Stimulated activated CD8-positive, alpha-beta memory T cell treated with anti-CD3 and anti-CD28 coated beads, Interleukin-15, amount 100 ng/mL, for 1 hour (primary cell): ENCODE measurements at places on chromosomes 5 and 9.

DNA sequence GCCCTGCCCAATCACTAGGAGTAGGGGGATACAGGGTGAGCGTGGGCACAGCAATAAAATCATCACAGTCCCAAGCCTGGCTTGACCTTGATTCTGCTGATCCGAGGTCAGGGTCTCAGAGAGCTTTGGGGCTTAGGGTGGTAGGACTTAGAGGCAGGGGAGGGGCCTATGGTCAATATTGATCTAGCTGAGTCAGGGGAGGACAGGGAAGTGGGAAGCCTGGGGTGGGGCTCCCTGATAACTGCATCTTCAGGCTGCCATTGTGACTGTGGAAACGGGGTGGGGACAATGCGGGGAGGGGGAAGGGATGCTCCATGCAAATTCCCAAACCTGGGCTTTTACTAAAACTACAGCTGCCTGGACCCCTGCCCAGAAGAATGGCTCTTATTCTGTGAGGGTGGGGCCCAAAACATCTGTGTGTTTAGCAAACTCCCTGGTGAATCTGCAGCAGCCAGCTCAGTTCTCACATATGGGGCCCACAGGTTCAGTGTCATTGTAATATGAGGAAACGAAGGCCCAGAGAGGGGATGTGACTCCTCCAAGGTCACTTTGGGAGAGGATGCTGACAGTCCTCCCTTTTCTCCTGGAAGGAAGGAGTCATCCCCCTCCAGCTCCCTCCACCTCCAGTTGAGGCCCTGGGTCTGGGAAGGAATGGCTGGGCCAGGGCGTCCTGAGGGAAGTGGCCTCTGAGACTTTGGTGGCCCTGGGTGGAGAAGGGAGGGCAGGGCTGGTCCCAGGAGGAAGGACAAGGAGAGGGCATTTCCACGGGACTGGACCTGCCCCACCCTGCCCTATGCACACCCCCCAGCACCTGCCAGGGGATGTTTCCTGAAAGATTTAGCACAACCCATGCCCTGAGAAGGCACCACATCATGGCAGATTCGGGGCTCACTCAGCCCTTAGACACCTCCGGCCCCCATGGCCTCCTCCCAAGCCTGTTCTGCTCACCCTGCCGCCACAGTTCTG is 26.4 kb downstream of the SLC6A7 start:
- no peak for DNase-seq

DNA sequence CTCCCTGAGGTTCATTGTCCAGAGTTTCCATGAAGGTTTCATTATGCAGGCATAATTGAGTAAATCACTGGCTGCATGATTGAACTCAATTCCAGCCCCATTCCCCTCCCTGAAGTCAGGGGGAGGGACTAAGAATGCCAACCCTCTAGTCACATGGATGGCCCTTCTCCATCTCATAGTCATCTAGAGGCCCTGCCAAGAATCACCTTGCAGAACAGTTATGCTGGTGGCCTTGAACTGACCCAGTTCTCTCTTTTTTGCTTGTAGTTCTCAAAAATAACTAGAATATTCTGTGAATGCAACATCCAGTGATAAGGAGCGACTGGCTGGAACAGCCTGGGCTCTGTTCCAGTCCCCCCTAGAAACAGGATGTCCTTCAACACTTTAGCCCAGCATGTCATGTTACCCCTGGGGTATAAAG is 31.7 kb downstream of the SLC35A4 start:
- no peak for DNase-seq

DNA sequence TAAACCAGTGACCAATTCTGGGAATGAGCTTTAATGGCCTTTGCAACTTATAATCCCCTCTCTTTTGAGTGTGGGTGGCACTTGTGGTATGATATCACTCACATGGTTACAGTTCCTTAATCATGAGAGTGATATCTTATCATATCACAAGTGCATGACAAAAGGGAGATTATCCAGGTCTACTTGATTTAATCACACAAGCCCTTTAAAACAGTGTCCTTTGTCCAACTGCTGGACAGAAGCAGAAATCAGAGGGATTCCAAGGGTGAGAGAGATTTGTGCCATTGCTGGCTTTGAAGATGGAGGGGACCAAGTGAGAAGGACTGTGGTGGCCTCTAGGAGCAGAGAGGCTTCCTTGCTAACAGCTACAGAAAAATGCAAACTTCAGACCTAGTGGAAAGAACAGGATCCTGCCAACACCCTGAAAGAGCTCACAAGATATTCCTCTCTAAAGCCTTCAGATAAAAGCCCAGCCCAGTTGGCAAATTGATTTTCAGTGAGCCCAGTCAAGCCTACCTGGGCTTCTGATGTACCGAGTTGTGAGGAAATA is 279.0 kb upstream of the TLE4 start:
- DNase-seq, result no peak

DNA sequence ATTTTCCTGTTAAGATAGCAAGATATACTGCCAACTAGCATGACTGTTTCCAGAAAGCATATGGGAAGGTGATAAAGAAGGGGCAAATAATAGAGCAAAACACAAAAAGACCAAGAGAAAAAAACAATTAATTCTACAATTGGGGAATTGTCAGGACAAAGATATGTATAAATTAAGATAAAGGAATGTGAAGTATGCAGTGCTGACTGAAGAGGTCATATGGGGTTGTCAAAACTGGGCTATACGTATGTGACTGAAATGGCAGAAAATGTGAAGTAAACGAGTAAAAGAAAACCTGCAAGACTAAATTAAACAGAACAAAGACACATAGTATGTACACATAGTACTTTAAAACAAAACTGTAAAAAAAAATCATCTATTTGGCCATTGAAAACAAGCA is 222.3 kb downstream of the ARL15 start:
- DNase-seq, result no peak

- DNase-seq, result no peak
Observed at GRCh38 chr9:3517377-3518048, 8.3 kb downstream of the RFX3 start.

GRCh38 chr5:115685490-115685889 is 59.7 kb upstream of the TMED7 start:
- DNase-seq, result no peak

GRCh38 chr5:169440107-169440705 is 139.3 kb upstream of the SLIT3 start:
- DNase-seq, result no peak

DNA sequence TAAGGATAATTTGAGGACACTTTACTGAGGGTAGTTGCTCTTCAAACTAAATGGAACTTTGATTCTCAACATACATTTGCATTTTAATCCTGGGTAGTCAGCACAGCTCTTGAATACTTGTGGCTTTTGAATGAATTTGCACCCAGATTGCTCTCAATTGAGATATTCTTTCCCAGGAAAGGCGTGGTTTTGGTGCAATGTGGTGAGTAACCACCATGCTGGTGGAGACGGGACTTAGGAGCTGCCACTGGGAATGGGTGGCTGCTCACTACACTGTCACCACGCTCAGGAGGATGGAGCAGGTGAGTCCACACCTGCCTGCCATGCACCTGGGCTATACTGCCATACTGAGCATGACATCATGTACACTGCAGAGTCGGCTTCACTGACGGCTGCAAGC is 99.2 kb downstream of the IRX1 start:
- DNase-seq, result no peak

- no peak for DNase-seq
Observed at GRCh38 chr9:107118863-107119624, 164.0 kb upstream of the RAD23B start.

GRCh38 chr5:32760091-32760509 is 49.0 kb downstream of the NPR3 start:
- DNase-seq, result no peak

DNA sequence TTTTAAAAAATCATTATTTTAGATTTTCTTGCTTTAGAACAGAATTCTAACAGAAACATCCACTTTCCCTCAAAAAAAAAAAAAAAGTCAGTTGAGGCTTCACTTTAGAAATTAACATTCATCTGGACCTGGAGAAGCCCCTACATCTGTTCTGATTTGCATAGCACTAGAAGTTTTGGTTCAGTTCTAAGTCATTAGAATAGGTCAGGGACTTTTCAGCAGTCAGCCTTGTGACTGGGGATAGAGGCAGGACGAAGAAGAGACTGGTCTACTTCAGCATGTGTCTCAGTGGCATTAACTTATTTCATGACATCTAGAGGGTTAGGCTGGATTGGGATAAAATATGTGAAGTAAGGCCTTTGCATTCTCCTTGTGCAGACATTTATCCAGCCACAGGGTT is 215.8 kb upstream of the DAB2 start:
- DNase-seq, result no peak

DNA sequence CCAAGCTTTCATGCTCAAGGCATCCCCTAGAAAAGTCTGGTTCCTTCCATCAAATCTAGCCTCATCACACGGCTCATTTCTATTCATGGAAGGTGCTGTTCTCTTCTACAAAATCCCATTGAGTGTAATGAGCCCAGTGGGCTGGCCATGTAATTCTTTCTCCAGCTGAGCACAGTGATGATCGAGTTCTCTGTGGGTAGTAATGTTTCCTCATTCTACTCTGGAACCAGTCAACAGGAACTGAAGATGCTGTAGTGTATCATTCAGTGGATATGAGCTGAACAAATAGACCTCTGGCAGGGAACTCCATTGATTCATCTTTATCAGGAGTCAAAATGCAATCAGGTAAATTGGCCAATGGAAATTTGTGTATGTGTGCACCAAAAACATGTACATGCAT is 149.2 kb downstream of the LRRC70 start:
- DNase-seq, result no peak

DNA sequence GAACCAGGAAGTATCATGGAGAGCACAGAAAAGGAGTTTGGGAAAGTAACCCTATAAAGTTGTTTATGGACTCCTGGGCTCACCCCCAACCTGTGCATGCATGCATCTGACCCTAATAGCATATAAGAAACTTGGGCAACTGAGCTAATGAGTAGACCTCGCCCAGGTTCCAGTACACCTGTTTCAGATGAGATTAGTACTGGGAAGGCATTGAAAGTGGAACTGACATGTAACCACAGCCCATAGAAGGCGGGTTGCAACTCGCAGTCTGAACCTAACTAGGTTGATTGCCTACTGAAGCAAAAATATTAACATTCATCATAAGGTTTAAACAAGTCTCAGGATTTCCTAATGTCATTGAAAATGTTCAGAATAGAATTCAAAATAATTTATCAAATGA is 87.0 kb downstream of the WNK2 start:
- no peak for DNase-seq

GRCh38 chr9:33127881-33128280 is 39.3 kb downstream of the B4GALT1 start:
- DNase-seq, result no peak

DNA sequence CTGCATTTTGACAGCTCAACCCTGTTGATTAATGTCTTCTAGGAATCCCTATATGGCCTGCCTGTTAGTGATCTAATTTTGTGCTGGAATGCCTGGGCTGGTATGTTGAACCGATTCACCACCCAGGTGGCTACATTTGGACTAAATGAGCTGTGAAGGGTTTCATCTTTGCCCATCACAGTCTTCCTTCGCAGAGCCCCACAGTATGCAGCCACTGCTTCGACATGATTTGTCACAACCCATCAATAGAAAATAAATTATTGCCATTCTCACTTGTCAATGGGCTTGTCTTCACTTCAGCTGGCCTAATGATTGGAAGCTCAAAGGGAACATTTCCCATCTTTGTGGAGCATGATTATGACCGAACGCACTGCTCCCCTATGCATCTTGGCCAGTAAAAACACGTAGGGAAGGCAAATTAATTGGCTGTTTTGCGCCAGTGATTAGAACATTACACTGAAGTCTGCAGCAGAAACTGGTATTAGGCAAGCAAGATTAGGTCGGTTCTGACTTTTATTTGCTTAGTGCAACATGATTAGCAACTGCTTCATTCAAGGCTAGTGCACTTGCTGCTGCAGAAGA is 408.5 kb downstream of the KIAA0825 start:
- no peak for DNase-seq

DNA sequence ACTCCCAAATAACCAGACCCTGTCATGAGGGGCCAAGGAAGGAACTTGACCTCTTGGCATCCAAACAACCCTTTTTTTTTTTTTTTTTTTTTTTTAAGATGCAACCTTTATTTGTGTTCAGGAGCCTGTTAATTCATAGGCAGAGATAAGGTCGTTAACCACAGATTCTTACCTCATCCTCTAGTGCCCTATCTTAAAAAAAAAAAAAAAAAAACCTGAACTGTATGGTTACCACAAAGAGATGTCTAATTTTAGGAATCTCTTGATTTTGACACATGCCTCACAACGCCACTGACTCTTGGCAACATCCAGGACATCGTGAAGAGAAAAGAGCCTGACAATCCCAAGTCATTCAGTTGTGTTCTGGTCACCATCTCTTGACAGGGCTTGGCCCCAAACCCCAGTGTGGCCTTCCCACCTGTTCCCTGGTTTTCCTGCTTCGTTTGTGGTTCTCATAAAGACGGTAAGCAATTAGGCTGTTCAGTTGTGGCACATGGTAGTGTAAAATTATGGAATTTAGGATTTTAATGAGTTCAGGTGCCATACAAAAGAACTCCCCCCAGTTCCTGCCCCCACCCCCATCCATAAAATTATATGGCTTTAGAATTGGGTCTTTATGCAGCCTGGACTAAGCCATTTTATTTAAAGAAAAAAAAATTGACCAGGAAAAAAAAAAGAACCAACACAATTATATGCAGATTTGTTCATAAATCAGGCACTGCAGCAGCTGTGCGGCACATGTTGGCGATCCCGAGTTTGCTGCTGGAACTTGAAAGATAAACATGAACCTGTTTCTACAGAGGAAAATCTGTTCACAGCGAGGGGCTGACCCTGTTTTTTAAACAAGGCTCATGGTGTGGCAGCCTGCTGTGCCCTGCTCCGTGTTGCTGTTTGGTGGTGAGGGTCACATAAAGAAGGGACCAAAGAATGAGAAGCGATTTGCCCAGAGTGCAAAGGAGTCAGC is 267.8 kb upstream of the CLINT1 start:
- no peak for DNase-seq

GRCh38 chr5:5348135-5348534 is 74.3 kb upstream of the ICE1 start:
- no peak for DNase-seq

GRCh38 chr5:180169248-180170105 is 39.5 kb downstream of the RASGEF1C start:
- DNase-seq, result no peak

GRCh38 chr9:15344191-15344590 is 37.2 kb upstream of the TTC39B start:
- DNase-seq, result no peak

- no peak for DNase-seq
Observed at GRCh38 chr9:117526674-117527073, 111.8 kb upstream of the ASTN2 start.
